ENCODE measurements at places on chromosomes 3 and 15. TPM values are rescaled to one million over a fixed set of nuclear protein-coding genes. Genes with fewer than 3 reads are reported as not detected.
A peak's percentile ranks its signal among the peaks of the same experiment; 100 is the strongest.

The FBXO40 gene
- total RNA-seq = not detected

- DNase-seq = no peak
These were observed 5.5 kb downstream of the TATDN2 start for GRCh38 chr3:10253731-10254130.

- no peak for DNase-seq
These were observed 60.5 kb upstream of the KLF13 start for GRCh38 chr15:31265871-31266711.

- DNase-seq = peak; percentile 25
These were observed 48.3 kb upstream of the ATP2B2 start for GRCh38 chr3:10553591-10554235.

DNA sequence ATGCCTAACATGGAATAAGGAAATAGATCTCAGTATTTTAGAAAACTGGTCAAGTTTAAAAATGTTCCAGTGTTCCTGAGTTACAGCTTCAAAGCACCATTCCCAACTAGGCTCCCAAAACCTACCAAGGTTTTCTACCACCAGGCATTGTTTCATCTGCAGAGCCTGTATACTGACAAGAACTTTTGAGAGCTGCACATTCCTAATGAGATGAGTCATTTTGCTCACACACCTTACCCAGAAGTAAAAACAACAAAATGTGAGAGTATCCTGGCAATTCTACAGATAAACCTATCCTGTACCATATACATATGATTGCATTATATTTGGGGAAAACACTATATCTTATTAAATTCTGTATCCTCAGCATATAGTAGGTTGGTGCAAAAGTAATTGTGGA, 90.7 kb downstream of the ATP8B4 start:
- no peak for DNase-seq

DNA sequence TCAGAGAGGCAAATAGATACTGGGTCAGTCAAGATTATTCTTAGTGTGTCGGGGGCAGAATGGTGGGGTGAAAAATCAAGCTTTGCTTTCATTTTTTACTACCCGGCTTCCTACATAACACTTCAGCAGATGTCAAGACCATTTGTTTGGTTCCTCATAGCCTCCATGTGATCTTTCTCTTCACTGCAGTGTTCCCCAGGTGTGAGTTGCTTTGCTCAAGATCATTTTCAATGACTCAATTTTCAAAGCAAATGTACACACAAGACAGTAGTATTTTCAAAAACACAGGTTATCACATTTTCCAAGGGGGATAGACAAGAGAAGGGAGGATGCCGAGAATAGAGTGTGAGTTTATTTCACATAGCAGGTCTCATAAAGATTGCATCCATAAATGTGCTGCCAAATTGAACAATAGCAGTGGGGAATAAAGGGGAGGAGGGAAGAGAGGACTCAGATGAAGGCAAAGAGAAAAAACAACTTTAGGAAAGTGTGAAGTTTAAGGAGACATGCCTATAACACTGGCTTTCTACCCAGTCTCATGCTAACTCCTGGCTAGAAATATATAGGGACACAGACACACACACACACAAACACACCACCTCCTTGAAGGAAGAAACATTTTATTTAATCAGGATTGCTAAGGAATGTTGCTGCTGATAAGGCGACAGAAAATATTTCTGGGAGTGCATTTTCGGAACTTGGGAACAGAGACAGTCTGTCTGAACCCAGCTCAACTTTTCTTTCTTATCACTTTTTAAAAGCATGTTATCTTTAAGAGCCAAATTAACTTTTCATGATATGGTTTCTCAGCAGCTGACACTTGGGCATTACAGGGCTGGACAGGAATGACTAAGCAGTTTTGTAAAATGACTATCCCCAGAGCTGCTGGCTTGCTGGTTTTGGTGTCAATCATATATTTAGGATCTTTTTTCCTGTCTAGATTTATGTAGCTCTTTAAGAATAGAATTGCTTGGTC, 402.4 kb downstream of the RBMS3 start:
- DNase-seq = peak; percentile 41

GRCh38 chr15:53389271-53390037, 370.0 kb downstream of the WDR72 start:
- no peak for DNase-seq

DNA sequence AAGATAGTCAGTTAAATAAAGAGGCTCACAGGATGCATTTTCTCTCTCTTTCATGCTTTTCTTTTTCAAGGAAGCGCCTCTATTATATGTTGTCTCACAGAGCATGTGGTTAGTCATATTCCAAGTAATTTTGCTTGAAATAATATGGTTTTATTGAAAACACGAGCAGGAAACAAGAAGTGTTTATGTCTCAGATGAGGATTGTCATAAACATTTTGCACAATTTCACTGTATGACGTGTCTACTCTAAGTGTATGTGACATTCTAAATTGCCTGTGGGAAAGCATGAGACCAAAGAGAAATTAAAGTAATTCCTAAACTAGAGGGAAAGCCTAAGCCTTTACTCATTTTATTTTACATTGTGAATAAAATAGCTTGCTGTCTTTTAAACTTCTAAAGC, 818.6 kb downstream of the EPHA3 start:
- DNase-seq = no peak

The ZCWPW2 gene
- not detected for total RNA-seq

- no peak for DNase-seq
These were observed 10.9 kb downstream of the PLCD1 start for GRCh38 chr3:38018296-38019266.

DNA sequence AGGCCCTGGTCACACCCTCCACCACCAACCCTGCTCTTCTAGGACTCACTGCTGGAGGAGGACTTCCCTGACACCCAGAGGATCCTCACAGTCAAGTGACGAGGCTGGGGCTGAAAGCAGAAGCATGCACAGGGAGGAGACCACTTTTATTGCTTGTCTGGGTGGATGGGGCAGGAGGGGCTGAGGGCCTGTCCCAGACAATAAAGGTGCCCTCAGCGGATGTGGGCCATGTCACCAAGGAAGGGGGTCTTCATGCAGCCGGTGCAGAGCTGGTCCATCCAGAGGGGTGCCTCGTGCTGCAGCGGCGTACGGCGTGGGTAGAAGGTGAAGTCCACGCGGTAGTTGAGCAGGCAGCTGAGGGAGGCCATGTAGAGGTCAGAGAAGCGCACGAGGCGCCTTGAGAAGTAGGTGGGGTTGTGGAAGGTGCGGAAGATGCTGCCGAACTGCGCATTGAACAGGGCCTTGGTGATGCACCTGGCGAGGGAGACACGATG, 9.4 kb downstream of the NT5DC2 start:
- no peak for DNase-seq

GRCh38 chr15:83602021-83602420, 51.9 kb upstream of the ADAMTSL3 start:
- DNase-seq = no peak

Data from Daoy (cell line).